Subcutaneous adipose tissue (tissue), 4 donors: ENCODE measurements at places on chromosomes 13 and 19. TPM values are rescaled to one million over a fixed set of nuclear protein-coding genes. Genes with fewer than 3 reads are reported as not detected.

The ZNF575 gene
- 0.44 TPM for total RNA-seq

The FBXO17 gene
- 12.6 TPM for total RNA-seq

The RASGRP4 gene
- total RNA-seq = 5.5 TPM

The TARM1 gene
- not detected for total RNA-seq

The ZNF548 gene
- 17.9 TPM for total RNA-seq

The CACNG6 gene
- not detected for total RNA-seq

The LRG1 gene
- total RNA-seq = 1.3 TPM

The KCTD12 gene
- total RNA-seq = 187 TPM

The FXYD7 gene
- total RNA-seq = not detected

The SHISA7 gene
- total RNA-seq = not detected

The ZNF665 gene
- total RNA-seq = 8.8 TPM

The ZNF296 gene
- total RNA-seq = 0.51 TPM

The MUC16 gene
- total RNA-seq = not detected

The MAB21L1 gene
- total RNA-seq = 2.6 TPM
